ENCODE measurements at places on chromosomes 4 and X.

GRCh38 chr4:168797738-168798375 lies 212.2 kb downstream of the CBR4 start:
- DNase-seq, result no peak

DNA sequence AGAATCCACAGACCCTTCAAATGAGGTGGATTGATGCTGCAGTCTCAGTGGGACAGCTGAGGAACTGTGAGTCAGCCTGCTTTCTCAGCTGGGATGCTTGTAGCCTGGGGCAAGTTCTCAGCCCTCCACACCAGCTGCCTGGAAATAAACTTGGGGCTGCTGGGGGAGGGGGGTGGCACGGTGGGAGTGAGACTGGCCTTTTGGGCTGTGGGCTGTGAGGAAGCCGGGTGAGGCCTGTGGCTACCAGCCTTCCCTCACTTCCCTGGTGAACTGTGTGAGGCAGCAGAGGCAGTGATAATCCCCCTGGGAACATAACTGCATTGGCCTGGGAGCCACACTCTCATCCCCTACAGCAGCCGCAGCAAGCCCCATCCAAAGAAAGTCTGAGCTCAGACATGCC lies 114.5 kb upstream of the GUCY1A1 start:
- DNase-seq, result no peak

DNA sequence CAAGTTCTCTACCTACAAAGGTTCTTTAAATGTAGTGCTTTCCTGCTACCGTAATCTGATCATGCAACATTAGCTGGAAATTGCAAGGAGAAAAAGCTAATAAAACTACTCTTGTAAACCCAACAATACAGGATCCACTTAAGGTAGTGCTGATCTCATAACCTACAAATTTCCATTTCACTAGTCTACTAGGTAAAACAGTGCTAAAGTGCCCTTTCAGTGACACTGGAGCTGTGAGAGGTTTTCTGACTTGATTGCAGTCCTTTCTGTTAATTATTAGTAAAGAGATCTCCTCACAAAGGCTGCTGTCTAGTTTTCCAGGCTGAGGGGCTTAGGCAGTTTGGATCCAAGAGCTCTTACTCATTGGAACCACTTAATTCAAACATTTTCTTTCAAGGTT lies 1118.7 kb downstream of the SH3BGRL start:
- no peak for DNase-seq

GRCh38 chrX:155870958-155871357 lies 10.2 kb upstream of the VAMP7 start:
- DNase-seq, result no peak

DNA sequence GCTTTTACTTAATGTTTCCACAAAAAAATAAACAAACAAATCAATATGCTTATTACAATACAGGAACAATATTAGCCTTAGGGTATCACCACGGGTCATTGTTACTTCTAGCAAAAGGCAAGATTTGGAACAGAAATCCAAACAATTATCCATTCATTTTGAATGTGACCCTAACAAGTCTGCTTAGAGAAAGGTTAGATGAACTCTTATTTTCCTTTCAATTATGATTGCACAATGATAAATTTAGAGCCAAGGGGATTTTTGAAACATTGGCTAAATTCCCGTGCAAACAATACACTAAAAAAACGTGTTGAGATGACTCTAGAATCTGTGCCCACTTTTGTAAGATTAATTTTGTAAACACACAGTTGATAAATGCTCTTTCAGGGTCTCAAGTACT lies 474.7 kb downstream of the PCDH7 start:
- DNase-seq, result no peak

DNA sequence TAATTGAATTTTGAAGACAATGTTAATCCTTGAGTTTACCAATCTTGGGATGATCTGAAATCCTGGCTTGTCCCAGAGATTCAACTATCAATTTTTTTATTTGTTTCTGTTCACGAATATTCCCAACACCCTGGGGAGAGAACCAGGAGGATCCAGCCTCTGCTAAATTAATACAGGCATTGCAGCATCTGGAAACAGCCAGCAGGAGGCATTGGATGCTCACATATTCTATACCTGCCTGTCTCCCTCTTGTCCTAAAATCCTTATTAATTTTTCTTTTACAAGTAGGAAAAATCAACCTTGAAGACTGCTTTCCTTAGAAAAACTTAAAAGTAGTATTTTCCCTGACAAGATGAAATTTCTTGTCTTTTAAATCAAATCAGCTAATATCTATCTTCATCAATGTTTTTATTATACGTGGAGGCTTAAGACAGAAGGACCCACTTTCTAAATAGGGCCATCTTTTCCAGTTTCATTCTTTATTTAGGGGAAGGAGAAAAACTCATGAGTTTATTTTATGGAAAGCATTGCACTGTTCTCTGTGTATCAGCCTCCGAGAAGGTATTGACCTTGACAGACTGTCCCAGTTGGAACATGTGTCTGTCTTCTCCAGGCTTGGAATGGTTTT lies 102.4 kb downstream of the CLNK start:
- no peak for DNase-seq

- DNase-seq, result no peak
Observed at GRCh38 chr4:75745721-75746199, 21.4 kb downstream of the USO1 start.

GRCh38 chrX:115589419-115589818 lies 28.4 kb downstream of the PLS3 start:
- DNase-seq, result no peak

Measured in lower lobe of right lung (tissue), 2 donors.